ENCODE measurements at places on chromosomes 7 and 10.

DNA sequence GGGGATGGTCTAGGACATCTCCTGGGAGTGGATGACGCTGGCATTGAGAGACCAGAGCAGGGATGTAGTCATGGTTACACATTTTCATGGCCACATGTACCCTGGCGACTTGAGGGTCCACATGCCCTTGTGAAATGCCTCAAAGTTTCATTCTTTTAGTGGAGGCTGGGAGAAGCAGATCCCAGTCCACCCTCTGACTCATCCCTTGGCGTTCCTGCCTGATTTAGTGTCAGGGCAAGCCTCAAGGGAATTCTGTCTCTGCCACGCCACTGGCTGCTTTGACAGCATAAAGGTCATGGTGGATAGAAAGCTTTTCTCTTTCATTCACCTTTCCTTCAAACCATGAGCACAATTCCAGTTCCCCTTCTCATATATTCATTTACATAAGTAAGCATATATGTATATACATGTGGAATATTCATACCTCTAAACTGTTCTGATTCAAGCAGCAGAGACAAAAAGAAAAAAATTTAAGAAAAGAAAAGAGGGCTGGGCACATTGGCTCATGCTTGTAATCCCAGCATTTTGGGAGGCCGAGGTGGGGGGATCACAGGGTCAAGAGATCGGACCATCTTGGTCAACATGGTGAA is 21.8 kb upstream of the KIF5B start:
- H3K27ac ChIP-seq, result no peak overlapping the region
- H3K36me3 ChIP-seq, result no peaks in the 10 kb centered on the region
- H3K27me3 ChIP-seq, result no peaks in the 10 kb centered on the region
- no peaks in the 10 kb centered on the region for H3K4me1 ChIP-seq

DNA sequence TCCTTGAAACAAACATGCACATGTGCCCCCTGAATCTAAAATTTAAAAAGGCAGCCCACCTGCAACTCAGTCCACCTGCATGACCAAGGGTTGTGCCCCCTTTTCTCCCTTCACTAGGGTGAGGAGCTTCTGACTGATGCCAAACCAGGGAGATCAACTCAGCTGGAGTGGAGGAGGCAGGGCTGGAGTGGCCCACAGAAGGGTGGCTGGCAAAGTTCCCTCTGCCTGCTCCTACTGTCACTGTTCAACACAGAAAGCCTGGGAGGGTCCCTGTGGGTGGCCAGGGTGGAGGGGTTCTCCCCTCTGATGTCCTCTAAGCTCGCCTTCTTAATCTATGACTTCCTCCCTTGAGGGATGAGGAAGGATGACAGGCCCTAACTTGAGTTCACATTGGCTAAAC is 55.7 kb upstream of the ANTXRL start:
- H3K36me3 ChIP-seq, result peaks cover 6% of the 10 kb centered on the region
- no peaks in the 10 kb centered on the region for H3K27me3 ChIP-seq
- no peak for DNase-seq
- peaks cover 8% of the 10 kb centered on the region for H3K4me1 ChIP-seq

DNA sequence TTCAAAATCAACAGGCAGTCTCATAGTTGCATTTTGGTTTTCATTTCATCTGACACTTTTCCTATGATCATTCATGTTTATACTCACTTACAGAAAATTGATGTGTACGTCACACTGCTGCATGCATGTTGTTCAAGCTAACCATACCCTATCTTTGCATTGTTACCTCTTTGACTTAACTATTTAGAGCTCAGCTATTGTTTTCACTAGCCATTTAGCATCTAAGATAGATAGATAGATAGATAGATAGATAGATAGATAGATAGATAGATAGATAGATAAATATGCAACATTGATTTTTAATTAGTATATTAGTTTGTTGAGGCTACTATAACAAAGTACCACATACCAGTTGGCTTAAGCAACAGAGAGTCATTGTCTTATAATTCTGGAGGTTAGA is 649.5 kb upstream of the KCND2 start:
- H3K4me3 ChIP-seq, result no peak overlapping the region
- no peaks in the 10 kb centered on the region for H3K27me3 ChIP-seq
- no peaks in the 10 kb centered on the region for H3K4me1 ChIP-seq
- H3K36me3 ChIP-seq, result no peaks in the 10 kb centered on the region
- no peak for DNase-seq
- H3K27ac ChIP-seq, result no peak overlapping the region

DNA sequence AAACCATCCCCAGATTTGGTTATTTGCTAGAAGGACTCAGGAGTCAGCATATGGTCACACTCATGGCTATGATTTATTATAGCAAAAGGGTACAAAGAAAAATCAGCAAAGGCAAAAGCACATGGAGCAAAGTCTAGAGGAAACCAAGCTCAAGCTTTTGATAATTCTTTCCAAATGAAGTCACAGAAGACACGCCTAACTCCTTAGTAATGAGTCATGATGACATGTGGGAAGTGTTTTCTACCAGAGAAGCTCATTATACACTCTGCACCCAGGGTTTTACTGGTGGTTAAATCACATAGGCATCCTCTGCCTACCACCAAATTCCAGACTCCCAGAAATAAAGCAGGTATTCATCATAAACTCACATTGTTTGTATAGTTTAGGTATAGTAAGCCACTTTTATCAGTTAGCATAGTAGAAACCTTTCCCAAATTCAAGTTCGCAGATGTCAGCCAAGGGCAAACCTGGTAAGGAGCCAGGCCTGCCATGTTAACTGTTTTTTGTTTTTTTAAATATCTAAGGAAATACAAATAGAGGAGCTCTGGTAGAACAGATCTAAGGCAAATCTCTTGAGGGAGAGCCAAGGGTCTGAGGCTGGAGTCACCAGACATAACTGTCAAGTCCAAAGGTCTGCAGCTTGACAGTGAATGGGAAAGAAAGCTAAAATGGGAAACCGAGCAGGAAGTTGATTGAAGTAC is 15.4 kb upstream of the HIBADH start:
- H3K4me1 ChIP-seq, result peaks cover 6% of the 10 kb centered on the region
- H3K27me3 ChIP-seq, result no peaks in the 10 kb centered on the region
- no peak overlapping the region for H3K4me3 ChIP-seq

GRCh38 chr7:75715864-75716263 is 22.9 kb downstream of the HIP1 start:
- peaks cover 6% of the 10 kb centered on the region for H3K36me3 ChIP-seq
- DNase-seq, result no peak
- no peak overlapping the region for H3K4me3 ChIP-seq
- peaks cover 5% of the 10 kb centered on the region for H3K4me1 ChIP-seq
- no peak overlapping the region for H3K27ac ChIP-seq

- H3K27ac ChIP-seq, result no peak within 1 kb of the TSS
- DNase-seq, result no peak
- no peaks in the 10 kb centered on the region for H3K27me3 ChIP-seq
- peaks cover 15% of the 10 kb centered on the region for H3K4me1 ChIP-seq
Observed at GRCh38 chr10:73641328-73642060, at the start of gene MYOZ1. Gene MYOZ1, minus strand, starts transcription at chr10:73641474. Its CDS starts 1,457 bp downstream, at chr10:73640017.

GRCh38 chr10:123926401-123927264 is 35.0 kb upstream of the CPXM2 start:
- no peaks in the 10 kb centered on the region for H3K36me3 ChIP-seq
- H3K4me3 ChIP-seq, result no peak overlapping the region
- peaks cover 15% of the 10 kb centered on the region for H3K27me3 ChIP-seq
- DNase-seq, result peak; percentile 10
- H3K4me1 ChIP-seq, result peaks cover 6% of the 10 kb centered on the region

DNA sequence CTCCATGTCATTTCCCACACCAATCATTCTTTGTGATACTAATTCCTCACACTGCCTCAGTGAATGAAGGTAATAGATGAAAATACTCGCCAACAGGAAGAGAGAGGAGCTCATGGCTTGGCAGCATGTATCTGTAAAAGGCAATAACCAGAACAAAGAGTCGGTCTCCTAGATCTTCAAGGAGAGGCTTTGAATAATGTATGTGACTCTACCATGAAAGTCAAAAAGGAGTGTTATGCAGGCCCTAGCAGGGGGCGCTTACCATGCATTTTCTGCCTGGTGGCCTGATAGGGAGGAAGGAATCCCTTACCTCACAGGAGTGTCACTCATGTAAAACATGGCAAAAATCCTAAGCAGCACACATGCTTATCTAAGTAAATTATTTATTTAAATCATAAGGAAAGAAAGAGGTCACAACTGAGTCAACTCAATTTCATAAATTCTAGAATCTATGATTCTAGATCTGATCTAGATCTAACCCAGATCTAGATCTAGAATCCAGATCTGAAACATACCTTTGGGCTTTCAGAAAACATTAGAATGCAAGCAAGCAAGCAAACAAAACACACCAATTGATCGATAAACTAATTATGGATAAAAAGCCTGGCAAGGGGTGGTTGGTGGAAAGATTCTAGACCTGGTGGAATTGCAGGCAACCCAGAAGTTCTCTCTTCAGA is 226.3 kb upstream of the KLF6 start:
- no peaks in the 10 kb centered on the region for H3K36me3 ChIP-seq
- peaks cover 14% of the 10 kb centered on the region for H3K4me1 ChIP-seq
- DNase-seq, result no peak
- no peak overlapping the region for H3K27ac ChIP-seq

GRCh38 chr10:97974100-97974499 is 56.3 kb downstream of the CRTAC1 start:
- H3K27me3 ChIP-seq, result peaks cover 55% of the 10 kb centered on the region
- DNase-seq, result no peak
- H3K27ac ChIP-seq, result no peak overlapping the region
- no peaks in the 10 kb centered on the region for H3K36me3 ChIP-seq
- no peak overlapping the region for H3K4me3 ChIP-seq

DNA sequence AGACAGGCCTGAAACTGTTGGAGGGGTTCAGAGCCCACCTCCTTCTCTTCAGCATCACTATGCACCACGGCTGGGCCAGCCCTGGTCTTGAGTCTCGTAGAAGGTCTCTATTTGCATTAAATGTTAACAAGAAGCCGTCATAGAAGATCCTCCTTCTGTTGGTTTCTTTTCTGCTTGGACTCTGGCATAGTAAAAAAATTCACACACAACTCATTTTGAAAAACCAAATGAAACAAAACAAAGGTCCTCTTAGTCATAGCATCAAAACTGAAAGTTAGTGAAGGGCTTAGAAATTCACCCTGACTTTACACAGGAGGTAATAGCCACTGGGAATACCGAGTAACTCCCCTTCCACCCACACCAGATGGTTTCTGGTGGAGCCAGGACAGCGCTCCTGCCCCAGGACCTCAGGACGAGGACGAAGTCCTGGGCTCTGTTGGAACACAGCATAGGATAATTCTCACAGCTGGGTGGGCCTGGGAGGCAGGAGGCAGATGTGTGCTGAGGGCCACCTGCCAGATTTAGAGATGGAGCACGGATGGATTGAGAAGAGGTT is 248.4 kb upstream of the KLF6 start:
- no peak overlapping the region for H3K4me3 ChIP-seq
- H3K4me1 ChIP-seq, result peaks cover 30% of the 10 kb centered on the region
- H3K27ac ChIP-seq, result peak overlapping the region; percentile 35

GRCh38 chr10:127935071-127935561 is 28.2 kb downstream of the PTPRE start:
- no peak overlapping the region for H3K27ac ChIP-seq
- no peak overlapping the region for H3K4me3 ChIP-seq
- peaks cover 6% of the 10 kb centered on the region for H3K27me3 ChIP-seq
- H3K4me1 ChIP-seq, result no peaks in the 10 kb centered on the region
- no peak for DNase-seq
- H3K36me3 ChIP-seq, result no peaks in the 10 kb centered on the region

DNA sequence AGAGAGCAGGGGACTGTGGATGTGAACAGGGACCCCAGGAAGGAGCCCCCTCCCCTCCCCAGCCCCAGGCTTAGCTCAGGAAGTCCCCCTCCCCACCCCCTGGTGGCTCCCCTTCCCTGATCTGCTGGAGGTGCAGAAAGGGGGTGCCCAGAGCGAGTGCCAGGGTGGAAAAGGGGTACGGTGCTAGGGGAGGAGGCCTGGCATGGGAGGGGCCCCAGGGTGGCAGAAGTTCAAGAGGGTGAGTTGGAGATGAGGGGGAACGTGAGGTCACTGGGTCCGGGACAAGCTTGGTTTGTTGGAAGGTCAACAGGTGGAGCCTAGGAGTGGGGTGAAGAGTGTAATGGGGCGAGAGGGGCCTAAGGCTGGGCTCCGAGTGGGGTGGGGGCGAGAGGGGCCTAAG is 21.5 kb upstream of the TBL2 start:
- H3K27me3 ChIP-seq, result peaks cover 10% of the 10 kb centered on the region
- no peak overlapping the region for H3K27ac ChIP-seq
- no peak for DNase-seq

- H3K4me3 ChIP-seq, result no peak overlapping the region
- H3K27me3 ChIP-seq, result no peaks in the 10 kb centered on the region
- DNase-seq, result peak; percentile 66
- H3K4me1 ChIP-seq, result peaks cover 50% of the 10 kb centered on the region
- peak overlapping the region; percentile 72 for H3K27ac ChIP-seq
- no peaks in the 10 kb centered on the region for H3K36me3 ChIP-seq
Observed at GRCh38 chr7:89607792-89608191, 546.5 kb upstream of the STEAP1 start.

- H3K36me3 ChIP-seq, result no peaks in the 10 kb centered on the region
- H3K4me3 ChIP-seq, result no peak overlapping the region
- DNase-seq, result no peak
Observed at GRCh38 chr7:1757601-1758000, 87.5 kb downstream of the ELFN1 start.

Data from activated CD8-positive, alpha-beta T cell treated with anti-CD3 and anti-CD28 coated beads for 36 hours (primary cell).